ENCODE measurements at places on chromosomes 12 and 14. TPM values are rescaled to one million over a fixed set of nuclear protein-coding genes. Genes with fewer than 3 reads are reported as not detected.

Gene IGF1
- not detected for total RNA-seq

Gene VRTN
- 108 TPM for total RNA-seq

Gene CCDC177
- 5.8 TPM for total RNA-seq

Gene GNB3
- total RNA-seq: 3.6 TPM

Gene MYF5
- not detected for total RNA-seq

Gene PROX2
- total RNA-seq: not detected

Gene GTF2A1
- total RNA-seq: 36.0 TPM

Gene AMN
- 1.8 TPM for total RNA-seq

Gene SLCO1B3
- not detected for total RNA-seq

Gene FOXA1
- 41.2 TPM for total RNA-seq

Gene EML5
- total RNA-seq: 2.1 TPM

Gene KRT2
- total RNA-seq: not detected

Gene KLRK1
- not detected for total RNA-seq

Gene ANO6
- total RNA-seq: 53.5 TPM

Gene PLA2G1B
- not detected for total RNA-seq

Gene CD69
- total RNA-seq: not detected
